ENCODE measurements at places on chromosomes 2 and 18.

DNA sequence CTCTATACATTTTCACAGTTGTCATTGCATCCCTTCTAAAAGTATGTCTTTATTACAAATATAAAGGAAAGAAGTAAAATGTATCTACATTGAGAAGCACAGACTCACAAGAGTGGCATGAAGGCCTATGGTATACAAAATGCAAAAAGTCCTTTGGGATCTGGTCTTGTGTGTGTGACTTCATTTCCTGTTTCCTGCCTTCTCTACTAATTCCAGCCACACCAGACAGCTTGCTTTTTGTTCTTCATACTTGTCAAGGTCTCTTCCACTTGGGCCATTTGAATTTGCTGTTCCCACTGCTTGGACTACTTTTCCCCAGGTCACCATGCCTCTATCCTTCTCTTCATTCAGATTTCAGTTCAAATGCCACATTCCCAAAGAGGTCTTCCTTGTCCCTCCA is 6.7 kb upstream of the PNO1 start:
- no peak for DNase-seq

GRCh38 chr2:68426848-68427579 is 40.1 kb downstream of the FBXO48 start:
- no peak for DNase-seq

- DNase-seq: peak; percentile 76
Observed at GRCh38 chr2:196176142-196176738, 4.9 kb upstream of the STK17B start.

GRCh38 chr2:213757525-213757924 is 473.3 kb downstream of the SPAG16 start:
- no peak for DNase-seq

- no peak for DNase-seq
Observed at GRCh38 chr18:39487932-39488331, 1922.3 kb upstream of the CELF4 start.

DNA sequence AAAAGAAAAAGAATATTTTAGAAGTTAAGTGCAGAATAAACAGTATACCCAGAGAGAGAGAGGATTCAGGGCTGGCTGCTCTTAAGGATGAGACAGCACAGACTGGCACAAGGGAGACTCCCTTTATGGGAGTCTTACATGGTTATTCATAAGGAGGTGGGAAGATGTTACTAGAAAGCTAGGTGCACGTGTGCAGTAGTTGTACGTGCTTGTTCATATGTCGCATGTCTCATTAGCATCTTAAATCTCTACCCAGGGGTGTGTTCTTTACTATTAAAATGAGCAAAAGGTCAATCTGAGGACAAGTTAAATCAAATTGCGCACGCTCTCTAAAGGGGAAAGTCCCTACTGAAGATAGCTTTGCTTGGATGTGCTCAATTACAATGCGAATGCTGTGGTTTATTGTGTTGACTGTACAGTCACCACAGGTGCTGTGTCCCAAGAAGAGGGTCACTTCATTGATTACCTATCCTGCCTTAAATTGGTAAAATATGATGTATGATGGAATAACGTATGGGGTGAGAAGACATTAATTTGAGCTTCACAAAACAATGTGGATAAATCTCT is 368.0 kb upstream of the SPHKAP start:
- DNase-seq: no peak

DNA sequence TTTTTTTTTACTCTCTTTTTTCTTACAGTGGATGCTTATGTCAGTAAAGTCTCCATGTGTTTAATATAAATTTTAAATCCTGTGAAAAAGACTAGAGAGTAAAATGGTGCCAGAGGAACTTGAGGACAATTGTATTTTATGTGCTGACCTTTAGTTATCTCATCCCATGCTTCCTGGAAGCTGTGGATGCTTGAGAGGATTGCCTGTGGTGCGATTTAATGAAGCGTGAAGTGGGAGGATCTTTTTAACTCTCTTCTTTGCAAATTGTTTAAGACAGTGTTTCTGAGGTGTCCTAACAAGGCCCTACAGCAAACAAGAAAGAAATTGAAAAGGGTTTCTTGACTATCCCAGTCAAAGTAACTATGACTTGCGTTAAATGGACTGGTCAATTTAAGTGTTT is 84.2 kb downstream of the DTNA start:
- DNase-seq: no peak
